ENCODE measurements at places on chromosomes 7 and 10.

DNA sequence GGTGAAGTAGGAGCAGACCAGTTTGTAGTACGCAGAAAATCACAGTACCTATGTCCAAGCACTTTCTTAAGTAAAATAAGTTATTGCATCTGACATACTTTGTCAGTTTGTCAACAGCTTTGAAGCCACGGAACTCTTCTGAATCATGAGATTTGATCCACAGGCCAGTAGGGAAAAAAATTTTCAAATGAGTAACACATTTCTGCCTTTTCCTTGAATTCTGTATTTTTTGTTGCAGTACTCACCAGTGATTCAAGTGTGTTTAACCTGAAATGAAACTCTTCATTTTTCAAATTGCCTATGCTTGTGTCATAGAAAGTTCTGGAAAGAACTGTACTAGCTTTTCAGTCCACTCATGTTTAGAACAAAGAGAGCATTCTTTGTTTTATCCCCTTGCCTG, 337.7 kb downstream of the GATA3 start:
- no peak for DNase-seq

DNA sequence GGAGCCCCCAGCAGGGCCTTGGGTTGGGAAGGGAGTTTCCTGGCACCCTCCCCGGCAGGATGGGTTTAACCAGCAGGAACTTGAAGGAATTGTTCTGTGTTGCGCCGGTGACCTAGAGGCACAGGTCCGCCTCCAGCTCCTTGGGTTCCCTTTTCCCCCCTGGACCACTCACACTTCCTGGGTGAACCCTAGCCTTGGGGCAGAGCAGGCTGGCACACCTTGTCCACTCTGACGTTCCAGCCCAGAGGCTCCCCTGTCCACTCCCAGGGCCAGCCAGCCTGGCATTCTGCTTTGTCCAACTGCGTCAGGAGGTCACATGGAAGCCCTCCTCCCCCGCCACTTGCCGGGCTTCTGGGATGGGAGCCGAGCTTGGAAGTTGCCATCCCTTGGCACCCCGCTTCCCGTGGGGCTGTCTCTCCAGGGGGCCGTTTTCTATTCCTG, 25.8 kb downstream of the TMEM120A start:
- DNase-seq = peak; percentile 19

DNA sequence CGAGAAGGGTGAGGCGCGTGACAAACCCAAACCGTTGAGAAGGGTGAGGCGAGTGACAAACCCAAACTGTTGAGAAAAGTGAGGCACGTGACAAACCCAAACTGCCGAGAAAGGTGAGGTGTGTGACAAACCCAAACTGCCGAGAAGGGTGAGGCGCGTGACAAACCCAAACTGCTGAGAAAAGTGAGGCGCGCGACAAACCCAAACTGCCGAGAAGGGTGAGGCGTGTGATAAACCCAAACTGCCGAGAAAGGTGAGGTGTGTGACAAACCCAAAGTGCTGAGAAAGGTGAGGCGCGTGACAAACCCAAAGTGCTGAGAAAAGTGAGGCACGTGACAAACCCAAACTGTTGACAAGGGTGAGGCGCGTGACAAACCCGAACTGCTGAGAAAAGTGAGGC, 25.0 kb downstream of the ESYT2 start:
- DNase-seq = no peak

- no peak for DNase-seq
Measured at GRCh38 chr7:80181411-80181810, 46.8 kb downstream of the GNAI1 start.

GRCh38 chr10:29751684-29752083, 116.9 kb upstream of the SVIL start:
- DNase-seq = no peak

DNA sequence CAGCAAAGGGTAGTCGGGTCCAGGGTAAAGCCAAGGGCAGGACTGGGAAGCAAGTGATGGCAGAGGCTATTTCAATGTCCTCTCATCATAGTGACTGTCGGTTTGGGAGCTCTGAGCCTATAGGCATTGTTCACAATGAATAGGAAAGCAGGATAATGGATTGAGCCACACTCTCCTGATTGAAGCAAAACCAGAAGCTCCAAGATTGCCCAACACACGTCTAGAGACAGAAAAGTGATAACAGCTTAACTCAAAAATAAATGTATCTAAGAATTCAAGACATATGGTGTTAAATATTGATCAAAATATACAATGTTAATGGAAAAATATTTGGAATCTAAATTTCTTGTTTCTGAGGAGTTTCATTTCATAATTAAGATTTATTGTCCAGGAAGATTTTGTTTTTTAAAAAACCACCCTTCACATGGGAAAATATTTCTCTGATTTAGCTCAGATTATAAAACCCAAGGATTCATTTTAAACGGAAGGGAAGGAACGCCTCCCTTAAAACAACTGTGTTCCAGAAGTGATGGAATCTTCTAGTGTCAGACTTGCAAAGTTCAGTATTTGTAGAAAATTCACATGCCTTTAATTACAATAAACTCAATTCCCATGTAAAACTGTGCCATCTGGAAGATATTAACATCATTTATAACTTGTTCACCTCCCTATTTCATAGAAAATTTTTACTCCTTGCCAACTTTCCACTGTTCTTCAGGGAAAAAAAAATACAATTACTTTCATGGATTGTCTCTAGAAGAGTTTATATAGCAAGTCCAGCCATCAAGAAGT, 54.5 kb downstream of the NRP1 start:
- no peak for DNase-seq

- no peak for DNase-seq
Measured at GRCh38 chr10:67827811-67828210, 10.2 kb downstream of the DNAJC12 start.

All from naive thymus-derived CD8-positive, alpha-beta T cell (primary cell).